HCT116 (cell line): ENCODE measurements at places on chromosomes 3 and 15. TPM values are rescaled to one million over a fixed set of nuclear protein-coding genes. Genes with fewer than 3 reads are reported as not detected.

DNA sequence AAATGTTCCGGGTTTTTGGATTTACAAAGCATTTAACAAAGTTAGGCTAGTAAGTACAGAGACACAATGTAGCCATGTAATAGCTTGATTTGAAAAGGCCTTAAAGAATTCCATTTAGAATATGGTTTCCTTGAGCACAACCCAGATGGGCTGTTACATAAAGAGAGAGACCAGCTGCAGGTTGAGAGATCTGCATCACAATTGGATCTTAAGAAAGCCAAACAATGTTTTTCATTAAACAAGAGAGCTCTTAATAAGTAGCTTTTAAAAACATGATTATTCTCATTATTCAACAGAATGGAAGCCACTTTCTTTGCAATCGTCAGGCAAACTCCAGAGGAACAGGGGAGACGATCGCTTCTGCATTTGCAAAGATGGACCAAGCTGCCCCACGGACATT lies 300.3 kb downstream of the OCA2 start:
- no peaks in the 10 kb centered on the region for H3K4me1 ChIP-seq

DNA sequence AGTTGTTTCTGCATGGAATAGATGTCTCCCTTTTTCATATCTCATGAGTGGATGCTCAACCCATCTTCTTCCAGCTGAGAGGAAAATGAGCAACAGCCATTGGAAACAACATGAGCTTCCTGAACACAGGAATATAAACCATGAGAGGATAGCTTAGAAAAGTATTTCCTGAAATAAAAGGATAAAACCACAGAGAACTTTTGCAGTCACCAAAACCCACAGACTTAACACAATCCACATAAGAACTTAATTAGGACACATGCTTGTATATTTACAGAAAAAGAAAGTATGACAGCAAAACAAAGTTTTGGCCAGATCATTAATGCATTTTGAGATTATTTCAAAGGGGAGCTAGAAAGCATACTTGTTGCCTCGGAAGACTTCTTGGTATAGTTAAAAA lies 180.5 kb upstream of the RASGRP1 start:
- H3K27ac ChIP-seq = no peak overlapping the region
- no peak for DNase-seq
- H3K4me3 ChIP-seq = no peak overlapping the region

DNA sequence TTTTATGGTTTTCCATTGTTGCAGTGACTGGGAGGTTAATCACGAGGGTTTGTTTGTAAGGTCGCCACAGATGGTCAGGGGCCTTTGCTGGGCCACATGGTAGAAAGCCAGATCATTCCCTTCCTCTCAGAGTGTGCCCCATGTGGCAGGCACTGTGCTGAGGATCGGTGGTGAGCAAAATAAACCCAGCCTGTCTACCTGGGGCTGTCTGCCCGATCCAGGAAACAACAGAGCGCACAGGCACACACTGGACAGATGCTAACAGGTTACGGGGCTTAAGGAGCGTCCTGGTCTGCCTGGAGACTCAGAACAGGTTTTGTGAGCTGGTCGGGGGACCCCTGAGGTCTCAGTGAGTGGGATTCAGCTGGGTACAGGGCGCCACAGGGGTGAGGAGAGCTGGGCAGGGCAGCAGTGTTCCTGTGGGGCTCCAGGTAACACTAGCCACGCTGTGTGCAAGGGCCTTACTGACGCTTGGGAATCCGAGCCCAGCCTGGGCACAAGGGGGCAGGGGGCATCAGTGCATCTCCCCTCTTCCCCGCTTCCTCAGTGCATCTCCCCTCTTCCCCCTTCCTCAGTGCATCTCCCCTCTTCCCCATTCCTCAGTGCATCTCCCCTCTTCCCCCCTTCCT lies 136.4 kb downstream of the DNAJB8 start:
- H3K36me3 ChIP-seq = no peaks in the 10 kb centered on the region
- H3K27me3 ChIP-seq = no peaks in the 10 kb centered on the region
- DNase-seq = no peak
- no peak overlapping the region for H3K4me3 ChIP-seq
- peaks cover under 1% of the 10 kb centered on the region; the same call in 1 of the 2 replicates for H3K4me1 ChIP-seq
- no peak overlapping the region for H3K27ac ChIP-seq

- no peak for DNase-seq
- H3K4me1 ChIP-seq = no peaks in the 10 kb centered on the region
- H3K4me3 ChIP-seq = no peak overlapping the region
- no peaks in the 10 kb centered on the region for H3K36me3 ChIP-seq
- no peak overlapping the region for H3K27ac ChIP-seq
These were observed 138.5 kb downstream of the GABRB3 start for GRCh38 chr15:26634319-26634718.

DNA sequence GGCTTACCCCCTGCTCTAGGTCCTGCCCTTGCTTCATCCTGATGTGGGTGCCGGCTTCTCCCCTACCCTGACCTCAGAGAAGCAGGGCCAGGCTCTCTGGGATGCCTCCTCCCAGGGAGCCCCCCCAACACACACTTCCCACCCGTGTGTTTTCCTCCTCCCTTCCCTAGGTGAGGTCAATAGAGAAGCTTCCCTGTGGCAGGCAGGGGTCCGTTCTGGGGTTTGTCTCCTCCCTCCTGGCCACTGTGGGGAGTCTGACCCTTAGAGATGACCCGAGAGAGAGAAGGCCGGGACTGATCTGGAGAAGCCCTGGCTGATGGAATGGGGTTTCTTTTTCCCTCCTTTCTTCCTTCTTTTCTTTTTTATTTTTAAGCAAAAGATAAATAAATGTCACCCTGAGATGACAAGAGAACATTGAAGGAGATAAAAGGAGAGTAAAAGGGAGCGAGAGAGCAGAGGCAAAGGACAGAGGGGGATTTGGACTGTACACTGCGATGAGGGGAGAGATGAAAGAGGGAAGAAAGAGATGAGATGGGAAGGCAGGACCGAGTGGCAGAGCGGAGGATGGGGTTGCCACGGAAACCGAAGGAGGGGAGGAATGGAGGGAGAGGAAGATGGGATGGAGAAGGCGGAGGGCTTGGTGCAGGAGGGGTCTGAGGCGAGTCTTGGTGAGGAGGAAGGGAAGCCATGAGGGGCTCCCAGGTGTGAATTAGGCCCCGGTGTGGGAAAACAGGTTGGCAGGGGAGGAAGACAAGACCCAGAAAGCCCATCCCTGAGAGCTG lies 48.4 kb downstream of the IDH2 start:
- H3K4me1 ChIP-seq = no peaks in the 10 kb centered on the region
- H3K36me3 ChIP-seq = no peaks in the 10 kb centered on the region
- no peak for DNase-seq
- H3K4me3 ChIP-seq = no peak overlapping the region

DNA sequence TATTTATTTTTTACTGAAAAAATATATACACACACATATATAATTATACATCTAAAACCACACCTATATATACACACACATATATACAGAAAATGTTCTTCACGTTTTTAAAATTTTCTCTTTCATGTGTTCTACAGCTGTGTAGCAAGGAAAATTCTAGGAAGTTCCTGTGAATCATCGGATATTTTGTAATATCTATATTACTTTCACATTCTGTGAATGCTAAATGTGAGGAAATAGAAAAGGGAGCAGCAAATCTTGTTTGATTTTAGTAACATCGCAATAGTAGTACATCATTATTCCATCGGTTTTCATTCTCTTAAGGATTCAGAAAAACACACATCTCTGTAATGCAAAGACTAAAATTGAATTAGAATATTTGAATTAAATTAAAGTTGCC lies 836.8 kb upstream of the NECTIN3 start:
- H3K36me3 ChIP-seq = no peaks in the 10 kb centered on the region
- DNase-seq = no peak
- H3K27me3 ChIP-seq = no peaks in the 10 kb centered on the region

DENND4A gene
- total RNA-seq = 9.1 TPM

TWF2 gene
- total RNA-seq = 100 TPM

LRRN1 gene
- 0.10 TPM for total RNA-seq
